Activated T-cell treated with anti-CD3 and anti-CD28 coated beads, Interleukin-2, amount 50 U/mL, for 1 hour (primary cell): ENCODE measurements at places on chromosomes 11 and 22.

DNA sequence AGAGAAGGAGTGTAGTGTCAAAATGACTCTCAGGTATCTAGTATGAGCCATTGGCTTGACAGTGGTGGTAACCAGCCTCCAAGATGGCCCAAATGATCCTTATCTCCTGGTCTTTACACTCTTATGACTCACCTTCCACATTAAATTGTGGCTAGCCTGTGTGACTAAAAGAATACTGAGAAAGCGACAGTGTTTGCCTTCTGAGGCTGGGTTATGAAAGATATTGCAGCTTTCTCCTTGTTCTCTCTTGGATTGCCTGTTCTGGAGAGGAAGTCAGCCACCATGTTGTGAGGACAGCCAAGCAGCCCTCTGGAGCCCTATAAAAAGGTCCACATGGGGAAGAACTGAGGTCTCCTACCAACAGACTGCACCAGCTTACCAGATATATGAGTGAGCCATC, 15.8 kb downstream of the C11orf71 start:
- DNase-seq, result no peak

DNA sequence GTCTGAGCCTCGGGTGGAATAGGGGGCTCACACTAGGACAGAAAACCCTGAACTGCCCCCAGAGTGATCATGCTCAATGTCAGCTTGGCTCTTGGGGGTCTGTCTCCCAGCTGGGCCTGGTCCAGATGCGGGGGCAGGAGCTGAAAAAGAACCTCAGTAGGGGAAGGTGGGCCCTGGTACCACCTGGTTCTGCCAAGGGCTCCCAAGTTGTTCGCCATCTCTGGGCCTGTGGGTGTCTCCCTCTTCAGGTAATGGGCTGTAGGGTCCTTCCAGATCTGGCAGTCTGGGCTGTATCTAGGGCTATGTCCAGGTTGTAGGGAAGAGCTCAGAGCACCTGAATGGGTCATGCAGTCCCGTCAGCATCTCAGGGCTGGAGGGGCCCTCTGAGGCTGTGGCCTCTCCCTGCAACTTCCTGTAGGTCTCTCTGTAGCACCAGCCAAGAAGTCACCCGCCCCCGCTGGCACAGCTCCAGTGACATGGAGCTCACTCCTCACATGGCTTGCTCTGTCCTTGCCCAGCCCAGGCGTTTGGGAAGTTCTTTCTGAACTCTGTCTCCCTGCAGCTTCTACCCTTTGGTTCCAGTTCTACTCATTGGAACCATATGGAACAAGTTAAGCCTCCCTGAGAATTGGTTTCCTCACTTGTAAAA, 33.0 kb upstream of the SOX10 start:
- DNase-seq, result no peak

GRCh38 chr22:27772984-27773498, 28.5 kb downstream of the MN1 start:
- DNase-seq, result no peak

DNA sequence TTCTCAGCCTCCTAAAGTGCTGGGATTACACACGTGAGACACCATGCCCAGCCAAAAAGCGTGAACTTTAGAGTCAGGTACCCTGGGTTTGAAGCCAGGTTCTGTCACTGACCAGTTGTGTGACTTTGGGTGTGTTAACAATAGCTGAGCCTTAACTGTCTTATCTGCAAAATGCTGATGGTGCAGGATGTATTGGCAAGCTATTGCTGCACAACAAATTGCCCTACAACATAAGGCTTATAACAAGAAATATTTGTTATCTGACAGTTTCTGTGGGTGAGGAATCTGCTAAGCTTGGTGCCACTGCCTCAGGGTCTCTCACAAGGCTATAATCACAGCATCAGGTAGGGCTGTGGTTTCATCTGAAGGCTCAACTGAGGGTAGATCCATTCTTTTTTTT, 21.9 kb downstream of the SYNGR1 start:
- DNase-seq, result no peak

DNA sequence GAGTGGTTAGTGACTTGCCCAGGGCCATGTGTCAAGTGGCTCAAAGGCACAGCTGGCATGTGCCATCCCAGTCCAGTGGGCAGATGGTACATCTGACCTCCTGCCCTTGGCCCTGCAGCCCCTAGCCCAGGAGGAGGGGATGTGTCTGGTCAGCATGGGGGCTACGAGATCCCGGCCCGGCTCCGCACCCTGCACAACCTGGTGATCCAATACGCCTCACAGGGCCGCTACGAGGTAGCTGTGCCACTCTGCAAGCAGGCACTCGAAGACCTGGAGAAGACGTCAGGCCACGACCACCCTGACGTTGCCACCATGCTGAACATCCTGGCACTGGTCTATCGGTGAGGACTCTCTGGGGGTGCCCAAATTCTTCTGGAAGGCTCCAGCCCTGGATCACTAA, 5.7 kb upstream of the RAB1B start:
- DNase-seq, result no peak

DNA sequence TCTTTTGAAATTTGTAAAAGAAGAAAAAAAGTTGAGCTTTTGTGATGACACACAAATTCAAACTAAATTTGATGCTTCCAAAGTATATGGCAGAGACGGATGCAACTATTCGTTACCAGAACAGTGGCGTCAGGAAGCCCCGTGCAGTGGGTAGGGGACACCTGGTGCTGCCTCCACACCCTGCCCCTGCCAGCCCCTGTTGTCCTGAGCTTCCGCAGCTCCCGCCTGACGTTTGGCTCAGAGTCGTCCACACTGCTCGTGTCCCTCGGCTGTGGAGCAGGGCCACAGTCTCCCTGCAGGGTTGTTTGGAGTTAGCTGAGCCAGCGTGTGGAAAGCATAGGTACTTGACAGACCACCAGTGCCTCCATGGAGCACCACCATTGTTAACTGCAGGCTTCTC, 86.3 kb downstream of the ATXN10 start:
- DNase-seq, result no peak

DNA sequence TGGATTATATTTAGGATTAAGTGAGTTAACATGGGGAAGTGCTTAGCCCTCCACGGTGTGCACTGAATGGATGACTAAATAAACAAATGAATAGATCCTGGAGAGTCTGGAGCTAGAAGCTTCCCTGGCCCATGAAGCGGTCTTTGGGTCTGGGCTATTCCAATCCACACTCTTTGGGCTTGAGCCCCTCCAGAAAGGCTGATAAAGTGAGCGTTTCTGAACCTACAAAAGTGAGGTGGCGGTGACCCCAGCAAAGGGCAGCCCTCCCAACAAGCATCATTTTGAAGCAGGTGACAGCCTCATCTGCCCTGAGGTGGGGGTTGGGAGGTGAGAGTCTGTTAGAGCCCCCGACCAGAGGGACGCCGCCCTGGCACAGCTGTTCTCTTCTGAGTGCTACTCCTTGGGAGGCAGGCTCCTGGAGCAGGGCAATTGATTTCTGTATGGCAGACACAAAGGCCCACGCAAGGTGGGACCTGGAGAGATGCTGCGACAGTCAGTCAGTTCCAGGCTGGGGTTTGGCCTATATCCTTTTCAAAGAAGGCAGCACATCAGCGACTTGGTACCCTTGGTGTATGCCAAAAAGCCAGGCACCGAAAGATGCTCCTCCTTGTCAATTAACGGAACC, 157.8 kb downstream of the CACNA1I start:
- no peak for DNase-seq

- no peak for DNase-seq
These were observed 217.7 kb upstream of the KIRREL3 start for GRCh38 chr11:127218275-127218608.
